ENCODE measurements at places on chromosomes 5 and 9. TPM values are rescaled to one million over a fixed set of nuclear protein-coding genes. Genes with fewer than 3 reads are reported as not detected.

DNA sequence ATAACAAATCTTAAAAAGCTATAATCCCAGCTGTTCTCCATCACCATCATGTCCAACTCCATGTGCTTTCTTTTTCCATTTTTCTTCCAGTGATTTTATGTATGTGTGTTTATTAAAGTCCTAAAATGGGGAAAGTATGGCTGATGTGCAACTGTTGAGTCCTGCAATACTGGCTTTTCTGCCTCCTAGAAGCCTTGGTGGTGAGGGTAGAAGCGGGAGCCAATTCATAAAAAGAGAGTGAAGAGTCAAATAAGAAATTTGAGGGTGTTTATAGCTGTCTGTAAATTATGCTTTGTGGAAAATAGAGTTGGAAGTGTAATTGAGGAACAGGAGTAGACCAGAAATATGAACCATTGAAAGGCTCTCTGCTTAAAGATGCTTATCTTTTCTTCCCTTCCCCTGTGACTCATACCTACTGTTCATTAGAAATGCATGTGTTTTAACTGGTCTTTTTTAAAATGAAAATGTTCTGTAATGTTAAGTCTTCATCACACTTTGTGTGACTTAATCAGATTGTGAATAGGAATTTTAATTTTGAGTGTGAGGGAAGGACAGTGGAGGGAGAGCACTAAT, 80.1 kb downstream of the ZCCHC7 start:
- DNase-seq, result no peak

GRCh38 chr5:82917584-82917983, 159.6 kb downstream of the TMEM167A start:
- DNase-seq, result peak; percentile 37

- no peak for DNase-seq
Measured at GRCh38 chr9:120775859-120776258, 17.4 kb downstream of the FBXW2 start.

DNA sequence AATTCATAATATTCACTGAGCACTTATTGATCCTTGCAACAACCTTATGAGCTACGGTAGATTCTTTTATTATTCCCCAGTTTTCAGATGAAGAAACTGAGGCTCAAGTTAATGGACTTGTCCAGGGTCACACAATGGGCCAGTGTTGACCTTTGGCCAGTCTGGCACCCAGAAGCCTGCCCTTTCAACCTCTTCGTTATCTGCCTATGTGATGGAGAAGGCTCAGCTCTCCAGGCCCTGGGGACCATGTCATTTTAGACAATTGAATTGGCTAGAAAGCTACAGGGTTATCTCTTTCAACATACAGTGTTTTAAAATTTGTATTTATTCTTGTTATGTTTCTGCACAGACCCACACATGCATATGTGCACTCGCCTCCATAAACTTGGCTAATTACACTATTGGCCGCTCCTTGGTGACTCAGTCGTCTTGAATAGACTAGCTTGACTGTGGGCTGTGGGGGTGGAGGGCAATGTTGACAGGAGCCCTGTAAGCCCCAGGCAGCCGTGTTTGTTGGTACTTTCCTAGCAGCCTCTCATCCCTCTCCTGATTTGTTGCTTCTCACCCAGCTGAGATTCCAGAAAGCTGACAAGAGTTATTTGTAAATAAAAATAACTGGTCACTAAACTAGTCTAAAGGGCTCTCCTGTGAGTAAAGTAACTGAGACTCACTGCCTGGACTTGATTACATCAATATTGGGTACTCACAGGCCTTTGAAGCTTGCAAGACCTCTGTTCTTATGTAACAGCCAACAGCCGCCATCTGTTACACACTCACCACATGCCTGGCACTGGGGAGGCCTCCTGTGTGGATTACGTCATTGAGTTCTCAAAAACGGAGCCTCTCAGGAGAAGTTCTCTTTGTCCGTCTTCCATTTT, 8.5 kb upstream of the ANGPTL2 start:
- DNase-seq, result no peak

- DNase-seq, result peak; percentile 5
Measured at GRCh38 chr5:155906046-155906445, 420.9 kb upstream of the SGCD start.

DNA sequence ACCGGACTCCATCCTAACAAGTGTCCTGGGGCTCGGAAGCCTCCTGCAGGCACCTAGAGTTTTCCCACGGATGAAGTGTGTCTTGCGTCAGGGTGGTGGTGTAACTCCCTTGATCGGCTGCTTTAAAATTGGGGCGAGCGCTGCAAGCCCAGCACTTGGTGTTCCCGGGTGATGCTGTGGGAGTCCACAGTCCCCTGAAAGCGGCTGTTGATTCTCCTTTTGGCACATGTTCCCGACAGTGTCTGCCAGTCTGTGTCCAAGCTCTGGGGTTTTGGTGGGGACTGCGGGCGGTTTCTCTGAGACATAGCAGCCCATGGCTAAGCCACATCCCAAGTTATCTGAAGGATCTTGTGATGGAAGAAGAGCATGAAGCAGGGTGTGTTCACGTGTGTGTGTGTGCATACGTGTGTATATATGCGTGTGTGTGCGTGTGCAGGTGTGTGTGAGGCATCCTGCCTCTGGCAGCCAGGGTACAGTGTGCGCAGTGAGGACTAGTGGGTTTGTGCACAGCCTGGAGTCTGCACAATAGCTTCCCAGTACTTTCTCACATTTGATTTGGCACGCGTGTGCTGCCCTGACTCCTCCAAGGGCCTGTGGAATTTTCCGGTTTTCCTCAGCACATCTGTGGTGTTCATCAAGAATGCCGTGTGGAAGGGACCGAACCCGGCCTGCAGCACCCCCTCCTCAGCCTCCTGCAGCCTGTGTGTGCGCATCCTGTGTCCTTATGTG, 16.9 kb downstream of the SLC25A48 start:
- no peak for DNase-seq

DNA sequence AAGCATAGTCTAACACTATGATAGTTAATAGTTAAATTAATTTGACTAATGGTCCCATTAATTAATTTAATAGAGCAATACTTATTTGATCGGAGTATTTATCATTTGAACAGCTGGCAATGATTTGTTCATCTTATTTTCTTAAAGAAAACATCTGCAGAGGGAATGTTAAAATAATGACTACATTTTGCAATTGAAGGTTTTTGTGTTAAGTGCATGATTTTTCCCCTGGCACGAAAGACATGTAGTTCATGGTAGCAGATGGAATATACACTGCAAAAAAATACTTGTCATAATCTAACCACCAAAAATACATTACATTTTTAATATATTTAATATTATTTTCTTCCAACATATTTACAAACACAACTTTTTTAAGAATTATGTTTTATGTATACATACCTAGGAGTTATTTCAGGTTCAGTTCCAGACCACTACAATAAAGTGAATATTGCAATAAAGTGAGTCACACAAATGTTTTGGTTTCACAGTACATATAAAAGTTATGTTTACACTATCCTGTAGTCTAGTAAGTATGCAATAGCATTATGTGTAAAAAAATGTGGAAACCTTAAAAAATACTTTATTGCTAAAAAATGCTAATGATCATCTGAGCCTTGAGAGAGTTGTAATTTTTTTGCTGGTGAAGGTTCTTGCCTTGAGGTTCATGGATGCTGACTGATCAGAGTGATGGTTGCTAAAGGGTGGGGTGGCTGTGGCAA, 292.6 kb upstream of the DAB2 start:
- no peak for DNase-seq

- no peak for DNase-seq
Measured at GRCh38 chr5:41648996-41649395, 138.6 kb upstream of the PLCXD3 start.

DNA sequence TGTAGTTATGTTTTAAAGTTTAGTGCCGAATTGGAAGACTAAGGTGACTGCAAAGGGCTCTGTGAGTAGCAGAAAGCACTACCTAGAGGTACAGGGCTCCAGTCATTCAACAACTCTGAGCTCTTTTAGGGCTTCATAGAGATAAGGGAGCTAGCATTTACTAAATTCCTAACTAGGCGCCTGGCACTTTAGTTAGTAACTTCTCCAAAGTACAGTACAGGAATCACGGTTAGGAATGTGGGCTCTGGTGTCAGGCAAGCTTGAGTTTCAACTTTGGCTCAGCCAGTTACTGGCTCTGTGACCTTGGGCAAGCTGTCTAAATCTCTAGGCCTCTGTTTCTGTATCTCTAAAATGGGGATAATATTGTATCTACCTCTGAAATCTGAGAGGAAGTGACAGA, 115.3 kb downstream of the SLIT3 start:
- DNase-seq, result no peak

GRCh38 chr5:160685695-160686094, 166.3 kb downstream of the ATP10B start:
- peak; percentile 64 for DNase-seq

DNA sequence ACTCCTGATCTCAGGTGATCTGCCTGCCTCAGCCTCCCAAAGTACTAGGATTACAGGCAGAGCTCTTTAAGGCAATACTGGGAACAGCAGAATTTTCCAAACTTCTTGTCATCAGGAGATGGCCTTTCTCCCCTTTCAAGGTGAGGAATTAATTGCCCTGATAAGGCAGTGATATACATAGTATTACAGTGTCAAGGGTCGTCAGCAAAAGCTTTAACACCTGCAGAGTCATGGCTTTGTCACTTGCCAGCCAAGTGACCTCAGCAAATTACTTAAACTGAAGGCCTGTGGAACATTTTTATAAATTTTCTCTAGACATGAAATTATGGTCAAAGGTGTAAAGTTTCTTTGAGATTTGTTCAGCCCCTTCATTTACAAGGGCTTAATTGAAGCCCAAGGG, 59.5 kb downstream of the FBXO38 start:
- no peak for DNase-seq

NAIP gene
- total RNA-seq, result 3.2 TPM

GRCh38 chr9:90307167-90307833, 335.3 kb downstream of the DIRAS2 start:
- no peak for DNase-seq

DNA sequence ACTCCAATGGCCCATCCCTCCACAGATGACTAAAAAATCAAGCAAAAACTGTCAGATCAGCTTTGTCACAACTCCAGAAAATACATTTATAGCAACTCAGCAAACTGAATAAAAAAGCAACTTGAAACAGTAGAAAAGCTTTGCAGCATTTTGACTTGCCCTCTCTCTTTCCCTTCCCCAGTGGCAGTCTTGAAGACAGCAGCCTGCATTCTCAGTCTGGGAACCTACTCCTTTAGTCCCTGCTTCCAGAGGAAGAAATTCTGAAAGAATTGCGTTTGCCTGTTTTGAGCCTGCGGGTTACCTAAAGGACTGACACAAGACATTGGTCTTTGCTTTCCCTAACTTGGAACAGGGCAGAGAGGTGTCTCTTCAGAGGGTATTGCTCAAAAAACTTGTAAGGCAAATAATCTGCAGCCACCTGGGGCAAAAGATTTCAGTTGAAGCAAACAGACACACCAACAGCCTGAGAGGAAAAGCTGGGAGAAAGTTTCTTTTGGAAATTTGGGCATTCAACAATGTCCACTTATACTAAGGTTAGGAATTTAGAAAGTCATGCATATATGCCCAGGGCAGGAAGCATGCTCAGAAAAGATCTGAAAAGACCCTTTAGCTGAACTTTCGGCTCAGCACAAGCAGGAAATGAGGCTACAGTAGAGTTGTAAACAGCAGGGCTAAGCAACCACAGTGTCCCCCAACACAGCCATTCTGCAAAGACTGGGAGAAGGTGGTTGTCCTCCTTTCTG, 15.2 kb upstream of the SLC35D2 start:
- DNase-seq, result peak; percentile 21

TRUB2 gene
- 51.6 TPM for total RNA-seq

FGD3 gene
- 0.08 TPM for total RNA-seq

- peak; percentile 30 for DNase-seq
Measured at GRCh38 chr9:129712634-129713401, 40.0 kb downstream of the PTGES start.

GRCh38 chr9:13267743-13268142, 11.7 kb downstream of the MPDZ start:
- DNase-seq, result peak; percentile 66

GFPT2 gene
- 2.3 TPM for total RNA-seq

TRPM3 gene
- 3.9 TPM for total RNA-seq

Measured in SK-MEL-5 (cell line).